Heart left ventricle (tissue), 16 donors: ENCODE measurements at places on chromosomes 4 and X. TPM values are rescaled to one million over a fixed set of nuclear protein-coding genes. Genes with fewer than 3 reads are reported as not detected.

GRCh38 chr4:1170976-1171310, 1.4 kb downstream of the SPON2 start:
- DNase-seq, result no peak

DNA sequence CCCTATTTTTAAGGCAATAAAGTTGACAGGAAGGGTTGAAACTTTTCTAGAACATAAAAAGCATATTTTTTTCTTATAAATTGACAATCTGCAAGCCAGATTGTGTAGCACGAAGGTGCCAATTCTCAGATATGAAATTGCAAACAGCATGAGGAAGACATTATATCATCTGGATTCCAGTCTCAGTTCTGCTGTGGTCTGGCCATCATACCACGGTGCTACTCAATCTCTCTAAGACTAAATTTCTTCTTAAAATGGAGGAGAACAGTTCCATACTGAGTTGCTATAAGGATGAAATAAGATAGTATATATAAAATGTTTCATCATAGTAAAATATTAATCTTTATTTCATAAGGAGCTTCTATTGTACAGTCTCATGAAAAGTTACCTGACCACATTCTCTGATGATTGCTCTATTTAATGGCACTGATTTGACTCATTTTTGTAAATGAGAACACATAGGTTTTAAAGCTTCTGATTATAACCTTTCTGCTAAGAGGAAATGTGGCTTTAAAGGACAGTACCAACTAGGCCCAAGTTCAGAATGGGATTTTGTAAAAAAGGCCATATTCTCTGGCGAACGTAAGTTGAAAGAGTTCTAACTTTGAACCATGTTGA, 127.9 kb downstream of the SHROOM3 start:
- no peak for DNase-seq

Gene PABPC1L2A
- total RNA-seq, result not detected

Gene IL2
- not detected for total RNA-seq

Gene FOXP3
- not detected for total RNA-seq

DNA sequence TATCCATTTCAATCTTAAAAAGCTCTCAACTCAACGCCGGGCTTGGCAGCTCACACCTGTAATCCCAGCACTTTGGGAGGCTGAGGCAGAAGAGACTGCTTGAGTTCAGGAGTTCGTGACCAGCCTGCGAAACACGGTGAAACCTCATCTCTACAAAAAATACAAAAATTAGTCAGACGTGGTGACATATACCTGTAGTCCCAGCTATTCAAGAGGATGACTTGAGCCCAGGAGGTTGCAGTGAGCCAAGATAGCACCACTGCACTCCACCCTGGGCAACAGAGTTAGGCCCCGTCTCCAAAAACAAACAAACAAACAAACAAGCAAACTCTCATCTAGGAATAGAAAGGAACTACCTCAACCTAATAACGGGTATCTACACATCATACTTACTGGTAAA, 50.8 kb downstream of the PTPN13 start:
- no peak for DNase-seq

DNA sequence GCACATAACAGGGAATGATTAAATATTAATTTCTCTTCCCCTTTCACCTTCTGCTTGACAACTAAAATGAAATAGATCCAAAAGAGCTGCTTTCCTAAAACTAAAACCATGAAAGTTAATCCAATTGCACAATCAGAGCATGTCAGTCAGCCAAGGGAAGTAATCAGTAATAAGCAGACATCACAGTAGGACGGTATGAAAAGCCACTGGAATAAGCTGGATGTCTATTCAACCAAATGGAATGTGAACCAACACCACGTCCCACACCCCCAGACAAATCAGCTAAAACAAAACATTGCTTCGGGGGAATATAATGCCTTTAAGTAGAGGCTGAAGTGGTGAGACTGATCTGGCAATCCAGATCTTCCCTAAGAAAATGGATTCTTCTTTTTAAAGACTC, 859.4 kb upstream of the FTHL17 start:
- DNase-seq, result no peak

Gene RNF212
- not detected for total RNA-seq

DNA sequence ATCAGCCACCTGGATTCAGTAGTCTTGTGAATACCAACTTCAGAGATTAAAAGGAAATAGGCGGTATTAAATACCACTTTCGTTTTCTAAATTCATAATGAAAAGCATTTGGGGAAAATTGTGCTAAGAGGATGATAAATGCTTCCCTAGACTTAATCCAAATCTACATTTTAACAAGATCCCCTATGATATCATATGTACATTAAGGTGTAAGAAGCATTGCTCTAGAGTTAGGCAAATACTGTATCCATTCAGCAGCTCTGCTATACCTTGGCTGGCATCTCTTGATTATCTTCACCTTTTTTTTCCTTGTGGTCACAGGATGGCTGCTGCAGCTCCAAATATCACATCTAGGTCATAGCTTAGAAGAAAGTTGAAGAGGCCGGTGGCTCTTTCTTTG, 40.6 kb upstream of the PHEX start:
- no peak for DNase-seq

GRCh38 chr4:37503261-37503660, 182.9 kb downstream of the RELL1 start:
- no peak for DNase-seq

GRCh38 chr4:17535906-17536305, 20.9 kb downstream of the CLRN2 start:
- DNase-seq, result no peak

Gene LRRC66
- total RNA-seq, result 0.49 TPM

GRCh38 chr4:189800545-189801088, 140.1 kb upstream of the FRG1 start:
- no peak for DNase-seq

Gene UTP3
- 18.9 TPM for total RNA-seq

DNA sequence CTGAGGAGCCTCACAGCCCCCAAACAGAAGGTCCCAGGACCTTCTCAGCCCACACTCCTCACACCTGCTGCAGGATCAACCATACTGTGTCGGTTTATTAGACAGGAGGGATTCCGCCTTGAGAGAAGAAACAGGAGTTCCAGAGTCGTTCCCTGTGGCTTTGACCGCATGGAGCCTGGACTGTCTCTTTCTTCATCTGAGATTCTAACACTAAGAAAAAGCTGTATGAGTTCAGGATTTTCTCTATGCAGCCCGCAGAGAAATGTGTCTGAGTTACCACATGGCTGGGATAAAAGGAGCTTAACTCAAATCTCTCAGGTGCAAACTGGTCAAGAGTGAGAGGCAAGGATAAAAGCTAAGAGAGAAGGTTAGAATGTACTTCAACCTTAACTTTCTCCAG, 126.7 kb downstream of the AFAP1 start:
- DNase-seq, result no peak

GRCh38 chr4:184768296-184768695, 34.4 kb upstream of the CENPU start:
- DNase-seq, result no peak

DNA sequence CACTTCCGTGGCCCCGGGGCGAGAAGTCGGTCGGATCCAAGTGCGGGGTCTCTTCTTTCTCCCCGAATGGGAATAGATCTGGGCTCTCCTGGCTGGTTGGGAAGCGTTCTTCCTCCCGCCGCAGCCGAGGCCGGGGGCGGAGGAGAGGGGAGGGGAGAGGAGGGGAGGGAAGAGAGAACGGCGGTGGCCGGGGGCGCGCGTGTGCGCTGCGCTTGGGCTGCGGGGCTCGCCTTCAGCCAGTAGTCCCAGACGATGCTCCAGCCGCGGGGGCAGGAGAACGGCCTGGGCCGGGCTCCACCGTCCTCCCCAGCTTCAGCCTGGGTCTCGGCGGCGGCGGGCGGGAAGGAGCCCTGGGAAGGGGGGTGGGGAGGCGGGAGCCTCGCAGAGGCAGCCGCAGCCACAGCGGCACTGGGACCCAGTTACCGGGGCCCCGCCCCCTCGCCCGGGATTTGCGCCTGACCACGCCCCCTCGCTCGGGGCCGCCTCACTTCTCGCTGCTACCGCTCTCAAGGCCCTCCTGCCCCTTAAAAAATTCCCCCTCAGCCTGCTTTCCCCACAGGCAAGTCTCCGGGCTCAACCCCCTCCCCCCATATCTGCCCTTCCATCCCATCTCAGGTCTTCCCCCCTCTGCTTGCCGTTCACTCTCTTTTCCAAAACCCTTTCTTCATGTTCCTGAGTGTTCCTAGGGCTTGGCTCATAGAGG, at the start of gene FGD1:
FGD1 (minus strand) TSS at position 421 of the 703 bp plus-strand sequence. CDS start 802 bp downstream, outside the sequence.
- peak; percentile 73 for DNase-seq

Gene RHOXF2
- total RNA-seq, result not detected

DNA sequence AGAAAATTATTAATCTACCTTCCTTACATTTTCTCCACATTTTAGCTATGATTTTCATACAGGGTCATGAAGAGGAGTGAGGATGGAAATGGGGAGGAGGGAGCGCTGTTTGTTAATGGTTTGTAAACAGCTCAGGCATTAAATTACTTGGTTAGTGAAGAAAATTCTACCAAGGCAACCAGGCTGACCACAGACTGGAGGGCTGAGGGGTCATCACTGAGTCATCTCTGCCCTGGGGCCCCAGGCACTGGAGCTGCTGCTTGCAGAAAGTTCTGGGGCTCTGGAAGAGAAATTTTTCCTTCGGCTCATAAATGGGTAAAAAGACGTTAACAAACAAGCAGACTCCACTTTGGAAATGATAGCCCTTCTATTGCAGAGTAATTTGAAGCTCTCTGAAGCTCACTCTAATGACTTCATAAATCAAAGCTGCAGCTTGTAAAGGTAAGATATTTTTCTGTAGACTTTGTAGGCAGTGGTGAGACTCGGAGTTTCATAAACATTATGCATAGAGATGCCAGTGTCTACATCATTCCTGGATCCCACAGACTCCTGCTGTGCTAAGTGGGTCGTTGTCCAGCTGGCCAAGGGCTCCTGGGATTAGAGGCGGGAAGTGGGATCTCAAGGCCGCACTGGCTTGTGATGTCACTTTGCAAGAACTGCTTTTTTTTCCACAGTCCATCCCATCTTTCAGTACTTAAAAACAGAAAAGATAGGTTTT, 159.6 kb downstream of the PTTG2 start:
- peak; percentile 48 for DNase-seq
